Muscle of back (tissue), 13 donors: ENCODE measurements at places on chromosomes 13 and 19. TPM values are rescaled to one million over a fixed set of nuclear protein-coding genes. Genes with fewer than 3 reads are reported as not detected.

Gene FFAR1
- polyA plus RNA-seq = not detected

DNA sequence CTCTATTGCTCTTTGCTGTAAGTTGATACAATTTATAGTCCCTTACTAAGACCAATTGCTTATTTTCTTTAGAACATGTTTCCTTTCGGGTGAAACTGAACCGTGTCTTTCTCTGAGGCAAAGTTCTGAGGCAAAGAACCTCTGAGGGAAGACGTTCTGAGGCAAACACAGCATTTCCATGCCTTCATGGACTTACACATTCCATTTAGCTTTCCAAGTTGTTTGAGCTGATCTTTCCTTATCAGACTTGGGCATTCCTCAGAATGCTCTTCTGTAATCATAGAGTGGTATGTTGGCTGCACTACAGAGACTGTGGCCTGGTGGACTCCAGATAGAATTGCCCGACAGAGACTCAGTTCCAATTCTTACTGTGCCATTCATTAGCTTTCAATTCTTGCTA is 579.1 kb downstream of the KCTD12 start:
- no peak for DNase-seq

- peak; percentile 18 for DNase-seq
These were observed at the start of gene ADGRE1 for GRCh38 chr19:6887316-6887715. Gene ADGRE1 (plus strand): TSS chr19:6887579. CDS start chr19:6887609, 30 bp downstream.

DNA sequence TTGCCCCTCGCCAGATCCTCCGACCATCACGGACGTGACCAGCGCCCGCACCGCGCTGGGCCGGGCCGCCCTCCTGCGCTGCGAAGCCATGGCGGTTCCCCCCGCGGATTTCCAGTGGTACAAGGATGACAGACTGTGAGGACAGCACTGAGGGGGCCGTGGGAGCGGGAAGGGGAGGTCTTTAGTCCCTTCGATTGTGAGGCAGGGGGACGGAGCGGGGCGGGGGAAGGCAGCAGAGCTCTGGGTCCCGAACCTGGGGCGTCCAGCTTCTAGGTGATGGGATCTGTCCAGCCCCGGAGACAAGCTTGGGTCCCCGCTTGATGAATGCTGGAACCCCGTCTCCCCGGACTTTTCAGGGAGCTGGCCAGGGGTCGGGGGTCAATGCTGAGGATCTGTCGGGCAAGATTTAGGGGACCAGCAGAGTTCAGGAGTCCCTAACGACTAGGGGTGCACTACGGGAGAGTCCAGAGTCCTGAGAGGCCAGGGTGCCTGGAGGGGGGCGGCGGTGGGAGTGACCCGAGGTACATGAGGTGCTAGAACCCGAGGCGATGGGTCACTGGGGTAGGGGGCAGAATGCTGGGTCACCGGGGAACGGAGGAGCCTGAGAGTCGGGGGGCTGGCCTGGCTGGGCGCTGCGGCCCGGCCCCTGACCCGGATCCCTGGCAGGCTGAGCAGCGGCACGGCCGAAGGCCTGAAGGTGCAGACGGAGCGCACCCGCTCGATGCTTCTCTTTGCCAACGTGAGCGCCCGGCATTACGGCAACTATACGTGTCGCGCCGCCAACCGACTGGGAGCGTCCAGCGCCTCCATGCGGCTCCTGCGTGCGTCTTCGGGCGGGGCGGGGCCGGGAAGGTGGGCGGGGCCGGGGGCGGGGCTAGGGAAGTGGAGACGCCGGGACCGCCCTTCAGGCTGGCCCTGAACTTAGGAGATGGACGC is 14.6 kb downstream of the VSIG10L start:
- peak; percentile 50 for DNase-seq

- DNase-seq = no peak
These were observed 498 bp downstream of the PROZ start for GRCh38 chr13:113158946-113159345.
